NCI-H1092 (cell line): ENCODE measurements at places on chromosomes 16 and 17.

DNA sequence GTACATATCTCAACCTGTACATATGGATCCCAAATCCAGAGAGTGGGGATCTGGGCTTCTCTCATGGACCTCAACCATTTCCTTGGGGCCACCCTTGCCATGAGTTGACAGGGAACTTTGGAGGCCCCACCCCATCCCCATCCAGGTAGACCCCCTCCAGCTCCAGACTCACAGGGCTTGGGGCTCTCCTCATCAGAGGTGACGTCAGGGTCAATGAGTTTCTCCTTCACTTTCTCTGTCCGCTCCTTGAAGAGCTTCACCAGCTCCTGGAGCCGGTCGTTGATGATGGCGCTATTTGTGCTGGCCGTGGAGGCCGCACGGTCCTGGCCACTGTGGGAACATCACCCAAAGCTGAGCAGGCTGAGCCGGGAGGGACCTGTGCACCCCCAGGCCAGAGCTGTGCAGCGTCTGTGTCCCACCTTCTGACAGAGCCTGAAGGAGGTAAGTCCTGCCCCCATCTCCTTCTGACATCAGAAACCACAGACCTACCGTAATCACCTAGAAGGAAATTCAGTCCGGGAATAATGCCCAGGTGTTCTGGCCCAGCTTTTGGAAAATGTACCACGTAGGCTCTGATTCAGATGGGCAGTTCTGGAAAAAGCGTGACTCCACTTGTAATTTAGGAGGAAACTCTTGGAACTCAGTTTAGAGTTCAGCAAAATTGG, 50.6 kb downstream of the CNGB1 start:
- no peak for DNase-seq

DNA sequence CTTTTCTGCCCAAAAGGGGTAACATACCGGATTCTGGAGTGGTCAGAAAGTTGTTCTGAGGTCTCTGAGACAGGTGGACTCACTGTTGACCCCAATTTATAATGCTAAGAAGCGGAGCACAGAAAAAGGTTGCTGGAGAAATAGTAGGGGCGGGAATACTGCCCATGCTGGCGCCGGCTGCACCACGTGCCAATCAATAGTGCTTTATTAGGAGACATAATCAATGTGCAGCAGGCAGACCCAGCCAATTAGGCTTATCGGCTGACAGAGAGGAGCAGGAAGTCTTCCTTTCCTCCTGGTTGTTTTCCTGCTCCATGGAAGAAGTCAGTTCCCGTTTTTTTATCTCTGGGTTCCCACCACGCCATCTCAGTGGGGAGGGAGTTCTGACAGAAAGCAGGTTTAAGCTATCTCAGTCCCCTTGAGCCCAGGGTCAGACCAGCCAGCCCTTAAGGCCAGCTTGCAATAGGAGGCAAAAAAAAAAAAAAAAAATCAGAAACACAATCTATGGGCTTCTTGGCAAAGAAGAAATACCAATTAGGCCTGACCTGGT, 68.2 kb upstream of the IRX6 start:
- no peak for DNase-seq

GRCh38 chr17:32240750-32241149, 24.9 kb upstream of the RHBDL3 start:
- no peak for DNase-seq

- no peak for DNase-seq
Observed at GRCh38 chr17:77390870-77391269, 250.1 kb downstream of the SEC14L1 start.
